ENCODE measurements at places on chromosomes 5 and 9. TPM values are rescaled to one million over a fixed set of nuclear protein-coding genes. Genes with fewer than 3 reads are reported as not detected.

The C5 gene
- 0.66 TPM for total RNA-seq

- DNase-seq, result no peak
Measured at GRCh38 chr5:177608243-177609075, 8.5 kb downstream of the B4GALT7 start.

- no peak for DNase-seq
Measured at GRCh38 chr9:92666912-92667532, 2.9 kb downstream of the IPPK start.

DNA sequence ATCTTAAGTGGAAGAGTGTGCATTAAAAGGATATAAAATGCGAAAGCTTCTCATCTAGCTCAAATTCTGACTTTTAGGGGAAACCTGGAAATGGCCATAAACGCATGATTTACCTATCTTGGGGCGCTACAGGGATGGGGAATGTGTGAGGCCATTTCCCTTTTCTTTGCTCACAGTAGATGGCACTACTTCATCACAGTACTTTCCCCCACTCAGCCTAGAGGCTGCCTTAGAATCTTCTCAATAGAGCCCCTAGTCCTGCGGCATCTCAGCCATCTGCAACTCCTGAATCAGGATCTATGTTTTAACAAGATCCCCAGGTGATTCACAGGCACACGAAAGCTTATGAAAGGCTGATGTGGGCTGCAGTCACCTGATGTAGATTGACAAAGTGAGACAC, 110.8 kb downstream of the LHFPL2 start:
- DNase-seq, result no peak

- no peak for DNase-seq
Measured at GRCh38 chr5:146016764-146017484, 80.5 kb downstream of the SH3RF2 start.

DNA sequence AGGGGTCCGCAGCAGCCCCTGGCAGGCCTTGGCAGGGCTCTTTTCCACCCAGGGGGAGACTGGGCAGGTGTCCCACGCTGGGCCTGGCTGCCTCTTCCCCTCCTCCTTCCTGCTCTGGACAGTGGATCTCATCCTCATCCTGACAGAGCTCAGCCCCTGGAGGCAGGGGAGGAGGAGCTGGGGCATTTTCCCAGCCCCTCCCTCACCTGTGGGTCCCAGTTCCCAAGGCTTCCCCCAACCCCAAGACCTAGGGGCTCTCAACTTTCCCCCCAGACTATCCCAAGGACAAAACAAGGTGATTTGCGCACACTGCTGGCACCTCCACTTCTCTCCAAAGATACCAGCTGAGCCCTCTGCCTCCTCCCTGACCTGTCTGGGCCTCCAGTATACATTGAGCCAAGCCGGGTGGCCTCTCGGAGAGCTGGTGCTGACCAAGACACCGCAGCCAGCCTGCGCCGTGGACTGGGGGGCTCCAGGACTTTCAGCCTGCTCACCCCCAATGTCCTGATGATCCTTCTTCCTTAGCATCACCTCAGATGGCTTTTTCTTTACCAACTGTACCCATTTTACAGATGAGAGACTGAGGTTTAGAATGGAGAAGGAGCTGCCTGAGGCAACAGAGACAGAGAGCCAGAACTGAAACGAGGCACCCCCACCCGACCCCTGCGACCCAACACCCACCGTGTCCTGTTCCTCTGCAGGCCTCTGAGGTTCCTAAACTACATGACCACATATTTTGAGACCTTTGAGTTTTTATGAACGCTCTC, 126.6 kb downstream of the BARX1 start:
- no peak for DNase-seq
